ENCODE measurements at places on chromosomes 2 and 18.

- DNase-seq = no peak
These were observed 27.5 kb downstream of the TFCP2L1 start for GRCh38 chr2:121257480-121257840.

DNA sequence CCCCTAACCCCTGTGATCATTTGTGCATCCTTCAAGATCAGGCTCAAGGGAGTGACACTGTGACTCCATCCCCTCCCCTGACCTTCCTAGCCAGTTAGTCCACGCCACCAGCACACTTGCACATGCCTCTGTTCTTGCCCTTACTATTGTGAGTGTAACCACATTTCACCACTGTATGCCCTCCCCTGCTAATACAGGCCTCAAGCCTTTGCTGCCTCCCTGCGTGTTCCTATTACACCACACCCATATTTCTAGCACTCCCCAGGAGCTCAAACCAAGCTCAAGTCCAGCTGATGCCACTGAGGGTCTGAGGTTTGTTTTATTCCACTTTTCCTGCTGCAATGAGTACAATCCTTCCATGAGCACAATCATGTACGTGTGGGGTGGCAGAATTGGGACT lies 288.9 kb upstream of the FBXO11 start:
- no peak for DNase-seq

- no peak for DNase-seq
These were observed 24.1 kb downstream of the IGFBP2 start for GRCh38 chr2:216657086-216657855.

DNA sequence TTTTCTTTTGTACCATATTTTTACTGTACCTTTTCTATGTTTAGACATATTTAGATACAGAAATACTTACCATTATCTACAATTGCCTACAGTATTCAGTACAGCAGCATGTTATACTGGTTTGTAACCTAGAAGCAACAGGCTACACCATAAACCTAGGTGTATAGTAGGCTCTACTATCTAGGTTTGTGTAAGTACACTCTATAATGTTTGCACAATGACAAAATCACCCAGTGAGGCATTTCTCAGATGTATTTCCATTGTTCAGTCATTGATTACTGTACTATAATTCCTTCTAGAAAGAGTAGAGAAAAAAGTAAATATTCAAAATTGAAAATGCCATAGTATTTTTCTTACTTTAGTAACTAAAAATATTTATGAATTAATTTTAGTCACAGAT lies 490.1 kb upstream of the REG3G start:
- no peak for DNase-seq

- no peak for DNase-seq
These were observed 24.1 kb downstream of the HJURP start for GRCh38 chr2:233830111-233830802.

GRCh38 chr2:237474442-237474911 lies 12.6 kb upstream of the MLPH start:
- DNase-seq = no peak

DNA sequence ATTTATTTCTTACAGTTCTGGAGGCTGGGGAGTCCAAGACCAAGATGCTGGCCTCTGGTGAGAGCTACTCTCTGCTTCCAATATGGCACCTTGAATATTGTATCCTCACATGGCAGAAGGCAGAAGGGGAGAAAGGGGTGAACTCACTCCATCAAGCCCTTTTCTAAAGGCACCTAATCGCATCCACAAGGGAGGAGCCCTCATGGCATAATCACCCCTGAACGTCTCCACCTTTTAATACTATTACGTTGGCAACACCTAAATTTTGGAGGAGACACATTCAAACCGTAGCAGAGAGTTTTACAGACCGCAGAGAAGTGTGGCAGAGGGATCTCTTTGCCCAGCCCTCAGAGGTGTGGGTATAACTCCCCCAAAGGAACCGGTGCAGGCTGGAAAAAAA lies 142.6 kb upstream of the BCL2L11 start:
- DNase-seq = no peak

DNA sequence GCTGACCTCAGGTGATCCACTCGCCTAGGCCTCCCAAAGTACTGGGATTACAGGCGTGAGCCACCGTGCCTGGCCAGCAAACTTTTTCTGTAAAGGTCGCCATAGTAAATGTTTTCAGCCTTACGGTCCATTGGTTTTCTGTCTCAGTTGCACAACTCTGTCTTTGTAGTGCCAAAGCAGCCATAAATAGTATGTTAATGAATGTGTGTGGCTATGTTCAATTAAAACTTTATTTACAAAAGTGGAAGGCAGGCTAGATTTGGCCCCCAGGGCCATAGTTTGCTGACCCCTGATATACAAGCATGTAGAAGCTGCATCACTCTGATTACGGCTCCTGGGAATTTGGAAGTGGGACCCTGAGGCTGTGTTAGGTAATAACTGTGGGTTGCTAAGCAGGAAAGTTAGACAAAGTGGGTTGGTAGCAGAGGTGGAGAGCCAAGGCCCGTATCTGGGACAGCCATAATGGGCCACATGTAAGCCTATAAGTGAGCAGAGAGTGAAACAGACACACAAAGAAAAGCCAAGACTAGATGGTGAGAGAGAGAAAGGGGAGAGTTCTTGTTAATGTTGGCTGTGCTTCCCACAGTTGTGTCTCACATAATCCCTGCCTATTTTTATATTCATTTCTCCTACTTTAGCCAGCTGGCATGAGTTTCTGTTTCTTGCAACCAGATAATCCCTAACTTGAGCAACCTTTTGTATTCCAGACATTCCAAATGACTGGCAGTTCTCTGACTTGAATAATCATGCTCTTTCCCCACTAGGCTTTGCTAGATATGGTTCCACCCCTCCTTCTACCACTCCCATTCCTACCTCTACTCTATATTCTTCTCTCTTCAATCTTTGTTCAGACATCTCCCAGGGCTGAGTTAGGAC lies 223.3 kb upstream of the STON1 start:
- DNase-seq = no peak

- DNase-seq = no peak
These were observed 7.1 kb downstream of the CABLES1 start for GRCh38 chr18:23142251-23142929.

DNA sequence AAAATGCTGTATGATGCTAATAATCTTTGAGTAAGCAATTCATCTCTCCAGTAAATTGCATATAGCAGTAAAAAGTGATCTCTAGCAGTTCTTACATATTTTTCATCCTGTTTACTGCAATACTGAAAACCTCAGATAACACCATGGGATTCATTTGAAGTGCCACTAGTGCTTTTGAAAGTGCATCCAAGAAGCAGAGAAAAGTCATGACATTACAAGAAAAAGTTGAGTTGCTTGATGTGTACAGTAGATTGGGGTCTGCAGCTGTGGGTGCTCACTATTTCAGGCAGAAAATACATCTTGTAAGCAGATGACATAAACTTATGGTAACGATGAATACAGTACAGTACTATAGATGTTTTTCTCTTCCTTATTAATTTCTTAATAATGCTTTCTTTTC lies 1984.9 kb upstream of the LRRTM1 start:
- no peak for DNase-seq

DNA sequence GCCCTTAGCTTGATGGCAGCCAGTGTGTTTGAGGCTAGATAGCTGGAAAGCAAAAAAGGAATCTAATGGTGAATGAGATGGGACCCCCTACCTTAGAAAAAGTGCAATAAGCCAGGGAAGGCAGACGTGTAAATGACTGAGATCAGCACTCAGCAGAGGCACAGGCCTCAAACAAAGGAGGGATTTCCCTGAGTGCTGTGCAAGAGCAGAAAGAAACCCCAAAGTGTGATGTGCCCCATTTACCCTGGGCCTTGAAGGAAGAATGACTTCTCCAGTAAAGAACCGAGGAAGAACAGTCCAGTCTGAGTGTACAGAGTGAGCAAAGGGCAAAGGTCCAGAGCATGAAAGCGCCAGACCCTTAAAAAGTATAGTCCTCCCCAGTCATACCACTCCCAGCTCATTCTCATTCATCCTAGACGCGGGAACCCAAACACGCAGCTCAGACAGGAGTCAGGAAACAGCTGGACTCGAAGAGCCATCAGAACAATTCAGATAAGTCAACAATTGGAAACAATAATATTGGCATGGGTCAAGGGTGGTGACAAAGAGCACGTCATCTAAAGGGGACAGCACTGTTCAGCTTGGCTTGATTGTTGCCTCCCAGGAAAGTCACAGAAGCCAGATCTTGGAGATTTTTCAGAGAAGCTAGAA lies 121.7 kb downstream of the INO80D start:
- no peak for DNase-seq

GRCh38 chr2:32064021-32064601 lies 755 bp downstream of the SPAST start:
- no peak for DNase-seq

DNA sequence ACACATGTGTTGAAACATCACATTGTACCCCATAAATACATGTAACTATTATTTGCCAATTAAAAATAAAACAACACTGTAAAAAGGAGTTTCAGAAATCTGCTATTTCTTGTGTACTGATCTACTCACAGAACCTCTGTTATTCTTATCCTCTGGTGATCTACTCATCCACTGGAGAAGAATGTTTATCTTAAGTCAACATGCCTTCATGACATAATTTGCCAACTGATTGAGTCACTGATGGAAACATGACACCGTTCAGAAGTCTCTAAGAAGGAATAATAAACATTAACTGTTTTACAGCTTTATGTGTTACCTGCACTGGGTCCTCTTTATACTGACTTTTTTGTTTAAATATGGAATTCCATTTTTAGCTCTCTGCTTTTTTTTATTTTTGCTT lies 555.2 kb downstream of the DCDC2C start:
- DNase-seq = no peak

DNA sequence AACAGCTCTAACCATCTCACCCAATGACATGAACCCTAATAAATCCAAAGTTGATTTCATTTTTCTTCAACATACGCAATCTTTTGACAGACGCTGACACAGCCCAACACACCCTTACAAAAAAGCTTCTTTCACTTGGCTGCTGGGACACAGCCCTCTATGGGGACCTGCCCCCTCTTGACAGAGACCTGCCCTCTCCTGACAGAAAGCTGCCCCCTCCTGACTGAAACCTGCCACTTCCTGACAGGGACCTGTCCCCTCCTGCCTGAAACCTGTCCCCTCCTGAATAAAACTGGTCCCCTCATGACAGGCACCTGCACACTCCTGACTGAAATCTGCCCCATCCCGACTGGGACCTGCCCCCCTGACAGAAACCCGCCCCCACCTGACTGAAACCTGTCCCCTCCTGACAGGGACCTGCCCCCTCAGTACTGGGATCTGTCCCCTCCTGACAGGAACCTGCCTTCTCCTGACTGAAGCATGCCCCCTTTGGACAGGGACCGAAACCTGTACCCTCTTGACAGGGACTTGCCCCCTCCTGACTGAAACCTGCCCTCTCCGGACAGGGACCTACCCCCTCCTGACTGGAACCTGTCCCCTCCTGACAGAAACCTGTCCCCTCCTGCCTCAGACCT lies 87.9 kb downstream of the PXDN start:
- no peak for DNase-seq

DNA sequence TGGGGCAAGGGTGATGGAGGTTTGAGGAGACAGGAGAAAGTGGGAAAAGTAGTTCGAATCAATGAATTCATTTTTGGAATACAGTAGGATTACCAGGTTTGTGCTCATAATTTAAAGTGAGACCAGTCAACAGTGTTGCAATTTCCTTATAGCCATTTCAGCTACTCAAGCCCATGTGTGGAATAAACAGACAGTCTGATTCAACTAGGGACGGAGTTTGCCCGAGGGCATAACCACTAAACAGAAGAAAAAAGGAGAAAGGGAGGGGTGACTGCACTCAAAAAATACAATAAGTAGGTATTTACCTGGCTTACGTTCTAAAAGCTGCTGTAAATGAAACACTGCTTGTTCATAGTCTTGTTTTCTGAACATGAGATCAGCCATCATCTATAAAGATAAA lies 55.2 kb downstream of the TTC21B start:
- DNase-seq = no peak

GRCh38 chr2:80185091-80185490 lies 119.5 kb downstream of the LRRTM1 start:
- no peak for DNase-seq

- DNase-seq = no peak
These were observed 2166.7 kb upstream of the PIK3C3 start for GRCh38 chr18:39788383-39788782.

DNA sequence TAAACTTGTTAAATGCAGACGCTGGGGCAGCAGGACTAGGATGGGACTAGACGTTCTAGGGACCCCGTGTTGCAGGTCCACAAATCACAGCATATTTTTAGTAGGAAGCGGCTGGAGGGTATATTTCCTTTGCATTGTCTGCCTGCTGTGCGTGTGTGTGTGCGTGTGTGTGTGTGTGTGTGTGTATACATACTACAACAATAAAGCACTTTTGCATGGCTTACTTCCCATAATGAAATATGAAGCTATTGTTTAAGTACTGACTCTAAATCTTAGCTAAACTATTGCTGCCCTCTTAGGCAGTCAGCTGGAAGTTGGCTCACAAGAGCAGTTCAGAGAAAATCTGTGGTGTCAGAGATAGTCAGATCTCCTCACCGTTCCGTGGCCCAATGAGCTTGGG lies 133.4 kb downstream of the CABLES1 start:
- no peak for DNase-seq

DNA sequence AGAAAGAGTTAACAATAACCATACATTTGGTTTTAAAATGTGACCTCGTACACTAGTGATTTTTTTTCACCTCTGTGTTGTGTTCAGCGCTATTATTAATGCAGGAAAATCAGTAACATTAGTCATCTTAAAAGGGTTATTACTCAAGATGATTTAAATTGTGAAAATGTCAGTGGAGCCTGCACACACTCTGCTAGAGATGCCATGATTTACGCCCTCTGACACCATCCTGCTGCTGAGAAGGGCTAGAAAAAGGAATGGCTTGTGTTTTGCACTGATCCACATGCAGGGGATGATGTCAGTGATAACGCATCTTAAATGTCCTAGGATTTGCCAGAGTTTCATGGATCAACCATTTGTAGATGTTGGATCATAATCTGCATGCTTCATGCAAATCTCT lies 121.3 kb upstream of the BOD1L2 start:
- no peak for DNase-seq

GRCh38 chr2:180161415-180161814 lies 154.3 kb upstream of the CWC22 start:
- no peak for DNase-seq

DNA sequence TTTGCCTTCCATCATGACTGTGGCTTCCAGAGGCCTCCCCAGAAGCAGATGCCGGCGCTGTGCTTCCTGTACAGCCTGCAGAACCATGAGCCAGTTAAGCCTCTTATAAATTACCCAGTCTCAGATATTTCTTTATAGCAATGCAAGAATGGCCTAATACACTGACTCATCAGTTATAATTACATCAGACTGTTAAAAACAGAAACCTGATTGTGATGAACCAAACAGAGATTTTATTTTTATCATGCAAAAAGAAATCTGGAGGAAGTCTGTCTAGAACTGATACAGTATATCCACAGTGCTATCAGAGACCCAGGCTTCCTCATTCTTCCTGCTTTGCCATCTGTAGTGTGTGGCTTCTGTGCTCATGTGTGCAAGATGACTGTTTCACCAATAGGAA lies 93.4 kb upstream of the MEX3C start:
- no peak for DNase-seq

DNA sequence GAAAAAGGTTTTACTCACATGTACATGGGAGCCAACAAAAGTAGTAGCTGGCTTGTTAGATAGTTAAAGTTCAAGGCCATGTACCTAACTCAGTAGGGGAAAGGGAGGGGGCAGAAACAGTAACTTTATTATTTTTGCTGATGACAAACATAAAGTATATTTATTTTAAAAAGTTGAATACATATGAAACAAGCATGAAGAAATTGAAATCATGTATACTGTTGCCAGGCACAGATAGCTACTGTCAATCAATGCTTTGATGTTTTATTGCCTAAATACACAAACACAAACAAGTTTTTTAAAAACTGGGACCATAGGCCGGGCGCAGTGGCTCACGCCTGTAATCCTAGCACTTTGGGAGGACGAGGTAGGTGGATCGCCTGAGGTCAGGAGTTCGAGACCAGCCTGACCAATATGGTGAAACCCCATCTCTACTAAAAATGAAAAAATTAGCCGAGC lies 7.6 kb upstream of the PSD4 start:
- DNase-seq = no peak

Data from esophagus squamous epithelium (tissue), 5 donors.